ENCODE measurements at places on chromosomes 6 and 20.

GRCh38 chr6:78157606-78158005 is 504.8 kb downstream of the MEI4 start:
- DNase-seq, result no peak

- DNase-seq, result no peak
Measured at GRCh38 chr20:59966428-59966827, 8.2 kb downstream of the CDH26 start.

GRCh38 chr20:38392356-38392755 is 42.8 kb downstream of the SNHG17 start:
- DNase-seq, result no peak

GRCh38 chr6:108895571-108895970 is 47.3 kb downstream of the ARMC2 start:
- no peak for DNase-seq

GRCh38 chr6:149864578-149865535 is 698 bp upstream of the LRP11 start:
- DNase-seq, result no peak

- no peak for DNase-seq
Measured at GRCh38 chr6:132190097-132190814, 211.0 kb downstream of the MOXD1 start.

- DNase-seq, result no peak
Measured at GRCh38 chr6:111657146-111657545, 51.5 kb upstream of the TRAF3IP2 start.

DNA sequence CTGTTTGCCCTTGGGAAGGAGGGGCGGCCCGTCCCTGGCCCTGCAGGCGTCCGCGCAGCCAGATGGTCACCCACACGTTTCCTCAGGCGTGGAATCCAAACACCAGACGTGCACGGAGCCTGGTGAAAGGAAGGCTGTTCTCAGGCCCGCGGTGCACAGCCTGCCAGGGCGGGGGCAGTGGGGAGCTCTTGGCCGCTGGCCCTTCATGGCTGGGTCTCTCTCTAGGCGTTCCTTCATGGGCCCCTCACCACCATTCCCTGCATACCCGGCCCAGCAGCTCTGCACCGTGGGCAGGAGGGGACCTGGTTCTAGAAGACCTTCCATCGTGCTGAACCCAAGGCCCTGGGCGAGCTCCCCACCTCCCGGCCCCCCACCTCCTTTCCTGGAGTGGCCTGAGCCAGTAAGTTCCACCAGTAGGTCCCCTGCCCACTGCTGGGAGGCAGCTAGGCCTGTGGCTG is 30.4 kb upstream of the SMOC2 start:
- DNase-seq, result no peak
